HTR-8/SVneo (cell line): ENCODE measurements at places on chromosomes 13 and 19.

DNA sequence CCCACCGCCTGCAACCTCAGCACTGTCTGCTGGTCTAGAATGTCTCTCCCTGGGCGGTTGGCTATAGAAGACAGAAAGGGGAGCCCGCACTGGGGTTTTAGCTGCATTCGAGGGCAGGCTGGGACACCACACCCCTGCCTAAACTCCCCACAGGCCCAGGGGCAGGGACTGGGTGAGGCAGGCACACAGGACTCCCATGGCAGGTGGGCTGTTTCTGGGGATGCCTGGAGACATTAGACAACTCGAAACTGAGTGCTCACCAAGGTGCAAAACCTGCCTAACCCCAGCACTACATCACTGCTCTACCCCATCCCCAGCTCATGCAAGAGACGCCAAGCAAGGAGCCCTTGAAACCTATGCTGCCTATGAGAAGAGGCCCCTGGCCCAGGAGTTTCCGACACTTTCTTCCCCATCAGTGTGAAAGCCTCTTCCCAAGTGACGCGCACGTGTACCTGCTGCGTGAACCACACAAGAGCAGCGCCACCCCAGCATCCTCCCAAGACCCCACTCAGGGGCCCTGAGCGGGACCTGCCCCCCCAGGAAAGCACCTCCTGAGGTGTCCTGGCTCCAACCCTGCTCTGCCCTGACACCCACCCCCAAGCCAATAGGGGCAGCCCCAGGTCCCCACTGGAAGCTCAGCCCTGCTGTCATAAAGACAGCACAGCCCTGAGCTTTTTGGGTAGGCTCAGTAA lies 121.2 kb downstream of the TUBA3C start:
- no peak for DNase-seq

- DNase-seq = peak; percentile 5
Observed at GRCh38 chr13:85828094-85828684, 29.0 kb upstream of the SLITRK6 start.

GRCh38 chr19:28578208-28578607 lies 634.7 kb downstream of the UQCRFS1 start:
- no peak for DNase-seq

DNA sequence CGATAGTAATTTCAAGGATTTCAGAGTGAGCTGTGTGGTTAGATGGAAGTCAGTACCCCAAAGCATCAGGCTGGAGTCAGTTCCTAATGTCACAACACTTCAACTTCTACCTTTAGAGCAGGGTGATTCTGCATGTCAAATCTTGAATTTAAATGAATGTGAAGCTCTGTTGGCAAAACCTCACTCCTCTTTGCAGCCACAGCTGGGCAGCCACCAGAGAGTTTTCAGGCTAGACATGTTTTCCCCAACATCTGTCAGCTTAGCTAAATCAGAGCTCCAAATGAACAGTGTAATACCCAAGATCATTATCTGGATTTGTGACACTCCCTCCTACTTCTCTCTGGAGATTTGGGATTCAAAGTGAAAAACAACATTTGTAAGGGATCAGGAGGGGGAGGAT lies 33.7 kb upstream of the OLFM4 start:
- no peak for DNase-seq

- DNase-seq = no peak
Observed at GRCh38 chr19:40650749-40651305, 39.6 kb downstream of the NUMBL start.

DNA sequence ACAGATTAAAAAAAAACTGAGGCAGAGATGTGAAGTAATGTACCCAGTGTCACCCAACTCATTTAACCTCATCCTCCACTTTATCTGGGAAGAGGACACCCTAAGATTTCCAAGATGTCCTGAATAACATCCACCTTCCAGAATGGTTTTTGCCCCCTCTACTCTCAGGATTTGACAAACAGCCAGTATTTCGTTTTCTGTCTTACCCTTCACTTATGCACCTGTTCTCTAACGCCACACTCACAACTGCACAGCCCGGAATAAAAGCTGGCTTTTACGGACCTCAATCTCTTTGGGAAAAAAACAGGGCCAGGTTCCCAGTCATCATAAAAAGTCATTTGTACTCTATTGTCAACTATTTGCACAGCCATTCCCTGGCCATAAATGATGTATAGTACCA lies 21.2 kb upstream of the CEACAM6 start:
- no peak for DNase-seq

GRCh38 chr13:45411631-45412030 lies 6.5 kb downstream of the SLC25A30 start:
- DNase-seq = no peak

- no peak for DNase-seq
Observed at GRCh38 chr13:53129864-53130393, 101.3 kb downstream of the OLFM4 start.

GRCh38 chr13:24133021-24133795 lies 27.3 kb upstream of the SPATA13 start:
- DNase-seq = no peak

DNA sequence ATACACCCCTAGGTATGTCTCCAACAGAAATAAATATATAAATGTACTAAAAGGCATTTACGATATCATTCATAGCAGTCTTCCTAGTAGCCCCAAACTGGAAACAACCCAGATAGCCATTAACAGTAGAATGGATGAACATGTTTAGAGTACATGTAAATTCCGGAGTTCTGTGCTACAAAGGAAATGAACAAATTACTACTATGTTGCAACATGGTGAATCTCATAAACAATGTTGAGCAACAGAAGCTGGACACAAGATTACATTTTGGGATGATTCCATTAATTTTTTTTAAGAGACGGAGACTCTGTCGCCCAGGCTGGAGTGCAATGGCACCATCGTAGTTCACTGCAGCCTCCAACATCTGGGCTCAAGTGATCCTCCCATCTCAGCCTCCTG lies 5.9 kb upstream of the SLC7A10 start:
- no peak for DNase-seq

GRCh38 chr19:49888510-49888824 lies 8.2 kb downstream of the IL4I1 start:
- DNase-seq = no peak

GRCh38 chr19:54211235-54211634 lies 10.6 kb downstream of the RPS9 start:
- DNase-seq = no peak

GRCh38 chr13:98565726-98566565 lies 11.0 kb downstream of the STK24 start:
- no peak for DNase-seq

- DNase-seq = no peak
Observed at GRCh38 chr19:2478756-2479555, 3.0 kb downstream of the GADD45B start.

DNA sequence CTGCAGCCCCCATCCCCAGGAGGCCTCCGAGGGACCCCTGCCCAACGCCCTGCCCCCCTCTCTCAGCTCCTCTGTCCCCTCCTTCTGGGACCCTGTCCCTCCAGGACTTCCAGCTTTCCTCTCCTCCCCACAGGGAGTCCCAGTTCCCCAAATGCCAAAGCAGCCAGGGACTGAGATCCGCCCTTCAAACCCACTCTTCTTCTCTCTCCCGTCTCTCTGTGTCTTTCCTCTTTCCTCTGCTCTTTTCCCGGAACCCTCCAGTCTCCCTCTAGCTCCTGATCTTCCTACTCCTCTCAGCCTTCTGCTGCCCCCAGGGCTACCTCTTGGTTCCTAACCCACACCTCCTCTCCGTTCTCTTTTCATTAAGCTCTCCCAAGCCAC lies 377 bp downstream of the CA11 start:
- no peak for DNase-seq

- no peak for DNase-seq
Observed at GRCh38 chr19:49749055-49749716, 13.9 kb downstream of the TSKS start.

- peak; percentile 12 for DNase-seq
Observed at GRCh38 chr13:43273362-43273761, 250.0 kb downstream of the DNAJC15 start.

DNA sequence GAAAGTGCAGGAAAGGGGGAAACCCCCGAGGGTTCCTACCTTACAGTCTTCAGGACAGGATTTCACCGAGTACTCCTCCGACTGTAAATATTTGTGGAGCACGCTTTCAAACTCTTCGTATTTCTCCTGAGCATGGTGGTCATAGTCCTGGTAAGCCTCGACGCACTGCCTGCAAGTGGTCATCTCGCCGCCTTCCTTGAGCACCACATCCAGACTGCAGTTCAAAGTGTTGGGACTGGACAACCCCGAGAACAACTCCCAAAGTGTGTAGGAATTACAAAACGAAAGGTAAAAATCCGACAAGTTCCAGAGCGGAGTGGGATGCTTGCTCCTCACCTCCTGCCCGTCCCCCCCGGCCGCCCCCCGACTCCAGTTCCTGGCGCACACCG lies 349.7 kb downstream of the LIG4 start:
- no peak for DNase-seq

GRCh38 chr13:105442949-105443699 lies 1092.3 kb downstream of the EFNB2 start:
- peak; percentile 59 for DNase-seq

DNA sequence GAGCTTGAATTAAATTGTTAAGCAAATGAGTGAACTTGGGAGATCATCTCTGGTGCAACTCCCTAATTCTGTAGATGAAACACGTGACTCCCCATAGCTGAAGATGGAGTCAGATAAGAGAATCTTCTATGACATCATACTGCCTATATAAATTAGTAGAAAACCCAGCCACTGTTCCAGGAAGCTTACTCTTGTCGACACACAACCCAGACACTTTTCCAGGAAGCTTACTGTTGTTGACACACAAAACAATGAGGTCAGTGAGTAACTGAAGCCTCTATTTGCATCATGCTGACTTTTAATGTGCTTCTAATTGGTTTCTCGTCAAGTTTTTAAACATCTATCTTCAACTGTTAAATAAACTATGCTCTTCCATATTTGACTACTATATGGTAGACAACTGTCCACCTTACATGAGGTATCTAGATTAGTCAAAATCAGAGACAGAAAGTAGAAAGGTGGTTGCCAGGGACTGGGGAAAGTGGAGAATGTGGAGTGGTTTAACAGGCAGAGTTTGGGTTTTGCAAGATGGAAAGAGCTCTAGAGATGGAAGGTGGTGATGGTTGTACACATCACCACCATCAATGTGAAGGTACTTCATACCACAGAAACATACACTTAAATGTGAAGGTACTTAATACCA lies 168.2 kb downstream of the FGF14 start:
- no peak for DNase-seq

GRCh38 chr13:101695870-101696516 lies 243.5 kb downstream of the ITGBL1 start:
- DNase-seq = no peak

- no peak for DNase-seq
Observed at GRCh38 chr19:50190439-50190891, 13.0 kb upstream of the MYH14 start.

DNA sequence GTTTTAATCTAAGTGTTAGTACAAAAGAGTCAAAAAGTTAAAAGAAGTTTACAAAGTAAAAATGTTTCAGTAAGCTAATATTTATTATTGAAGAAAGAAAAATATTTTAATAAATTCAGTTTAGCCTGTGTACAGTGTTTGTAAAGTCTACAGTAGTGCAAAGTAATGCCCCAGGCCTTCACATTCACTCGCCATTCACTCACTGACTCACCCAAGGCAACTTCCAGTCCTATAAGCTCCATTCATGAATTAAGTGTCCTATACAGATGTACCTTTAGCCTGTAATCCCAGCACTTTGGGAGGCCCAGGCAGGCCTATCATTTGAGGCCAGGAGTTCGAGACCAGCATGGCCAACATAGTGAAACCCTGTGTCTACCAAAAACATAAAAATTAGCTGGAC lies 24.1 kb upstream of the AKAP11 start:
- DNase-seq = no peak

- DNase-seq = no peak
Observed at GRCh38 chr19:51203916-51204315, 21.0 kb upstream of the CD33 start.

DNA sequence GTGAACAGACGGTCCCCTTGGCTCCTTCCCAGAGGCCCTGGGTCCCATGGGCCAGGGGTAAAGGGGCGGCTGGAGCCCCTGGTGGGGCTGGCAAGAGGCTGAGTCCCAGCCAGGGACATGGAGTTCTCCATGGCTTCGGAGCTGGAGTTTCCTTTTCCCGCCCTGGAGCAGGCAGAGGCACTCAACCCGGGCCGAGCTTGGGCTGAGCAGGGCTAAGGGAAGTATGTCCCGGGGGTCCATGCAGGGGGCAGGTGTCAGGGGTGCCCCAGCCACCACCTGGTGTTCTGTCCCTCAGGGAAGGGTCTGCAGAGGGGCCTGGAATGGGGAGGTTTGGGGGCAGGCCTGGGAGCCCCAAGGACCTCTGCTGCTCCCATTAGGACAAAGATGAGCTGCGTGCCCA lies 54.0 kb upstream of the TPM4 start:
- DNase-seq = no peak

- no peak for DNase-seq
Observed at GRCh38 chr19:11549386-11549953, 9.6 kb downstream of the ELOF1 start.

DNA sequence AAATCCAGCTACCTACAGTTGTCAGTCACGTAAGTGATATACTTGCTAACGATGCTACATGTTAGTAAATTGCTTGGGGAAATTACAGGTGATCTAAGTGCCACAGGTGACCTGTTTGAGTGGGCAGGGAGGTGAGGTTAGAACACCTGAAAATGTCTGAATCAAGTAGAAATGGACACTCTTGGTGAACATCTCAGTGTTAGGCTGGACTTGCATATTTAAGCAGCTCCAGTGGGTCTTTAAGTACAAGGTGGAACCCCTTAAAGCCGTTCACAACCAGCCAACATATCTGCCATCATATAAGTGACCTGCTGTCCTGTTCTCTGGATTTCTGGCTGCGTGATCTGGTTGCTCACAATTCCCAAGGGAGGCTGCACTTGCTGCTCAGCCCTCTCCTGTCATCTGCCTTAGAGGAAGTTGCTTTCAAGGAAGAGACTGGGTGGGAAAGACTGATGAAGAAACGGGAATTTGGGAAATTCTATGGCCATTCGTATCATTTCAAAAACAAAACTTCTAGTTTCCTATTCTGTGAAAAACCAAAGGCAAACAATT lies 244.0 kb downstream of the DCLK1 start:
- no peak for DNase-seq

DNA sequence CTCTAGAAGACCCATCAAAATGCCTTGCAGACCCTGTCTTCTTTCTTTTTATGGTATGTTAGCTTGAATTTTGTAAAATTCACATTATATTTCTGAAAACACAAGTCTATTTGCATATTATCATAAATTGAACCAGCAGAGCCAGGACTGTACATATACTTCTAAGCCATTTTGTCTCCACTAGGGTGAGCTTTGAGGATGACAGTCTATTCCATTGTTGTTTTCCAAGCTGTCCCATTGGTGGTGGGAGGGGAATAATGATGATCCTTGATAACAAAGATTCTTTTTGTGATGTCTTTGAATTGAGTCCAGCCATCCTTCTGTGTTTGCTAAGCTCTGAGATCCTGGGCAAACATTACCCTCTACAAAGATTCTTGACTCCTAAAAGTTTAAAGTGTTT lies 359.3 kb upstream of the PCDH20 start:
- no peak for DNase-seq
